ENCODE measurements at places on chromosomes 16 and 17.

DNA sequence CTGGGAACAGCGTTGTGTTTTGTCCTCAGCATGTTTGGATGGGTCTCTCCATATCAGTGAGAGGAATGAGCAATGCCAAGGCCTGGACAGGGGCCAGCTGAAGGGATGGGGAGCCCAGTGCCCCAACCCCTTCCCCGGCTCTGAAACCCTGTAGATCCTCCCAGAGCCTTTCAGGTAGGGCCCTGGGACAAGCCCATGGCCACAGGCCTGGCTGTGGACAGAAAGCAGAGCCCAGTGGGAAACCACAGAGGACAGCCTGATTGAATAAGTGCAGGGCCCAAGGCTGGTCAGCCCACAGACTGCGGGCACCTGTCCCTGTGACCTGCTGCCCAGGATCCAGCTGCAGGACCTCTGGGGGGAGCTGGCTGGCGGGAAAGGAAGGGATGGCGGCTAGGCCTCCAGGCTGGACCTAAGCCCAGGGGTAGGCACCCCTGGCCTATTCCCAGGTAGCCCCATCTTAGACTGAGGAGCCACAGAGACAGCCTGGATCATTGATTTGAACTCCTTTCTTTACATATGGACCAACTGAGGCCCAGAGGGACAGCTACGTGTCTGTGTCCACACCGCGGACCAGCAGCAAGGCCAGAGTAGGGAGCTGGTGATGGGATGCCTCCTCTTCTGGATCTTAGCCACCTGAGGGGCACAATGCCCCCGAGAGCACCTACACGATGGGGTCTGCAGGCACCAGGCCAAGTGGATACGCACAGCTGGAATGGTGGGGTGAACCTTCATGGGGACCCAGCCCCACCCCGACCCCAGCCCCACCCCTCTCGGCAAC is 1.3 kb downstream of the CCDC102A start:
- no peak for DNase-seq

GRCh38 chr16:77584205-77584859 is 138.0 kb upstream of the NUDT7 start:
- no peak for DNase-seq

DNA sequence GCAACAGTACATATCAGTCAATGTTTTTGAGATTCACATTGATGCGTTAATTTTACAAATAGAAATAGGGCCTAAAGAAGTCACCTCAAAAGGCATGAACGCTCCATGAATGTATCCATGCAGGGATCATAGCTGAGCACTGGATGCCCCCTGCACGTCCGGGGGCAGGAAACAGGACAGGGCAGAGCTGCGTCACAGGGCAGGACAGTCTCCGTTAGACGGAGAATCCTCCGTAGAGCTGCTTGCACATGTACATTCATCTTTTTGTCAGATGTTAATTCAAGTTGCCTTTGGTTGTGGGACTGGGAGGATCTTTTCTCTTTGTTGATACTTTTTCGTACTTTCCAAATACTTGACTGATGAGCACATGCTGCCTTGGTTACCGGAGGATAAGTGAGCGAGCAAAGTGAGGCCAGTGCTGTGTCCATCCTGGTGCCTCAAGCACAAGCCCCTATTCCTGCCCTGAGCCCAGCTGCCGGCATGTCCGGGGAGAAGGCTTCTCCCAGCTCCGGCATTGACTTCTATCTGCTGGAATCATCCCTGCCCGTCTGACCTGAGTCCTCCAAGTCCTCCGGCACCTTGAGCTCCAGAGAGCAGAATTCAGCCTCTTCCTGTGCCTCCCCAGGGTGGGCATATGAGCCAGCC is 15.0 kb downstream of the GAA start:
- DNase-seq, result no peak

- DNase-seq, result no peak
Observed at GRCh38 chr17:7262192-7262934, at the start of gene CLDN7. TSS of gene CLDN7 (minus strand) at chr17:7262478. CDS start at chr17:7262043, 435 bp downstream.

DNA sequence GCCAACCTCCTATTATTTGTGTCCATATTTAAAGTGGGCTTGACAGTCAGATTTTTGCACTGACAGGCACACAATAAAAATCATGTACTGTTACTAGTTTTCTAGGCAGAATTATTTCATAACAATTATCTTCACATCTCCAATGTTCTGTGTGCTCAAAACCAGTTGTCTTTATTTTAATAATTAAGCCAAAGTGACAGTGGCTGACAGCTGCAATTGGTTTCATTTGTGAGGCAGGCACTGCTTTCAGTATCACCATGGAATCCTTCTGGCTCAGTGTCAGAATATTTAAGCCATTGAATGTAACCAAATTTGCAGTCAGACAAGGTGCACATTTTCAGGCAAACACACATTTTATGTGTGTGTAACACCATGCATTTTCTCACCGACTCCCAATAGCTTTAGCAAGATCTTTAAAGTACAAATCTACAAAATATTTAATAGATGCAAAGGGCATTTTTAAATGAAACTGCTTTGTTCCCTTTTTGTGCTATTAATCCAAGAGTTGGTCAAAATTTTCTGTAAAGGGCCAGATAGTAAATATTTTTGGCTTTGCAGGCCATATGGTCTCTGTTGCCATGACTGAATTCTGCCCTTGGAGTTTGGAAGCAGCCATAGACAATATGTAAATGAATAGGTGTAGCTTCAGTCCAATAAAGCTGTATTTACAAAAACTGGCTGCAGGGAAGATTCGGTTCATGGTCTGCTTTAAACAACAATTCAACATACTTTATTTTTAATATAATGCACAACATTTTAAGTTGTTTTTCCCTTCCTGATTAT is 486.0 kb downstream of the KCNJ2 start:
- DNase-seq, result no peak

DNA sequence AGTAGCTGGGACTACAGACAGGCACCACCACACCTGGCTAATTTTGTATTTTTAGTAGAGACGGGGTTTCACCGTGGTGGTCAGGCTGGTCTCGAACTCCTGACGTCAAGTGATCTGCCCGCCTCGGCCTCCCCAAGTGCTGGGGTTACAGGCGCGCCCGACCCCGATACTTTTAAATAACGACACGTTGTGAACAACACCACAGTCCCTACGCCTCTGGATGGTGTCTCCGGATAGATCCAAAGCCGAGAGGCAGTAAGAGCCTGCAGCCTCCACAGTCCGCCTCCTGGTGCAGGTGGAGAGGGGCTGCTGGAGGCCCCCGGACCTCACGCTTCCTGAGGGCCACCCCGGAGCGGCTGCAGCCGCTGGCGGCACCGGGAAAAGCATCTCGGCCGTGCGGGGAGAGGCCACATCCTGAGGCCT is 741 bp upstream of the TLCD3A start:
- no peak for DNase-seq

Data from activated T-helper 1 cell treated with anti-CD3 and anti-CD28 coated beads, Interleukin-2, amount 50 U/mL, for 16 hours (primary cell).